ENCODE measurements at places on chromosomes 16 and 17.

GRCh38 chr16:12339686-12340085 is 363.2 kb downstream of the SNX29 start:
- no peak for DNase-seq

- no peak for DNase-seq
These were observed 54.1 kb upstream of the FASN start for GRCh38 chr17:82152114-82152513.

GRCh38 chr16:85420501-85421337 is 192.4 kb upstream of the GSE1 start:
- peak; percentile 65 for DNase-seq

GRCh38 chr17:29074488-29074887 is 31.5 kb downstream of the PIPOX start:
- no peak for DNase-seq

DNA sequence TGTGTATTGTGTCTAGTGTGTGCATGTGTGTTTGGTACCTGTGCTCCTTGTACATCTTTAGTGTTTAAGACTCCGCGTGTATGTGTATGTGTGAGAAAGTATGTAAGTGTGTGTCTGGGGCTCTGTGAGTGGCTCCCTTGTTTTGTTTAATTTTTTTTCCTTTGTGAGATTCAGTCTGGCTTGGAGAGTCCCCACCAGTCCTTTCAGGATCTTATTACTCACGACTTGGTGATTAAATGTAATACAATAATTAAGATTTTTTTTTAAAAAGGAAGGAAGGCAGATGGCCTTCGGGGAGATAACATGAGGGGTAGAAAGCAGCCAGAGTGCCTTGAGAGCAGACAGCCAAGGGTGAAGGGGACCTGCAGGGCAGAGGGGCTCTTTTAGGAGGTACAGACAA is 33.9 kb downstream of the FZD2 start:
- DNase-seq, result no peak

DNA sequence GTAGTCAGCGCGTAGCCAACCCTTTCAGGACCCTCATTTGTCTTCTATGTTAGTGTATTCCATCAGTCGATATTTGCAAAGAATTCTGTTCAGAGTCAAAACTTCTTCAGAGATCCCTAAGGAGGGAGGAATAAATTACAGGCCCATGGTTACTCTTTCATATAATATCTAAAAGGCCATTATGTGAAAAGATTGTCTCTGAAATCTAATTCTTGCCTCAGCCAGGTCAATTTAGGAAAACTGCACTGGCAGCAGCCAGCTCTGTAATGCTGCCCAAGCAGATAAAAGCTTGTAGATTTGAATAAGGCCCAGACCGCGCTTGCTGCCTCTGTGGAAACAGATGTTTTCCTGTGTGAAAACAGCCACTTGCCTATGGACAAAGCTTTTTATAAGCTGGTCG is 379.8 kb downstream of the CNTNAP4 start:
- no peak for DNase-seq

GRCh38 chr17:35001549-35001948 is 21.2 kb downstream of the LIG3 start:
- no peak for DNase-seq

- DNase-seq, result no peak
These were observed 26.5 kb downstream of the NKD1 start for GRCh38 chr16:50574745-50575136.

DNA sequence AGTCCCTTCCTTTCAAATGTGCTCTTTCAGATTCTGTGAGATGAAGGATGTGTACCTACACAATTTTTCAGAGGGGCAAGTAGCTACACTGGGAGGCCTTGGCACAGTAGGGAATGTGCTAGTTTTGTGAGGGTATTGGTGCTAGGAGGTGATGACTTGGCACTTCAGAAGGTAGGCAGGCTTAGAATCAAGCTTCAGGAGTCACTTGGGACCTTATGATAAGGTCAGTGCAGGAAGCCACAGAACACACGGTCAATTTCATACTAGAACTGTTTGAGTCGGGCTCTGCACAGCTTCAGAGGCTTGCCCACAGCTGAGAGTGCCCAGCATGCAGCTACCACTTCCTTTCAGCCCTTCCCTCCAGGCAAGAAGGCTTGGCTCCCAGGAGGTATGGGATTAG is 6.1 kb downstream of the CMTM1 start:
- no peak for DNase-seq

DNA sequence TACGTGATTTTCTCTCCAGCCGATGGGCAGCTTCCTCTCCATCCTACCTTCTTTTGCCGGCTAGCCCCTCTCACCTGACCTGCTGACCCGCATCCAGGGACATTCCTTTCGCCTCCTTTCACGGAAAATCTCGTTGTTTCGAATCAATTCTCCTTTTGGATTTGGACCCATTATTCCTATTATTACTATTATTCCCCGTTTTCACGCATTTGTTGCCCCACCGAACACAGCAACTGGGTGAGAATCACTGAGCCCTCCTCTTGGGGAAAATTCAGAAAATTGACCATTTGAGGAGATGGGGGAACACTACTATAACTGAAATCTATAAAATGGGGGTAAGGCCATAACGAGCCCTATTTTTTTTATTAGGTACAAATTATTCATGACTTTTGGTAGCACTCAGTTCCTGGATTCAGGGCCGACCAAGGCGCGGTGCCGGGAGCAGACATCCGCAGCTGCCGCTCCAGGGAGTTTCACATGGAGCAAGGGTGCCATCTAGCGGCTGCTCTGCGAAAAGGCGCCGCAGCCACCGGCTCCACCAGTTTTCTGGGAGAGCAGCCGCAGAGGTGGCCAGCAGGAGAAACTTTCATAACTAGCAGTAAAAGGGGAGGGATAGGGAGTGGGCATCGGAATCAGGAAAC is 3.3 kb upstream of the HOXB8 start:
- DNase-seq, result peak; percentile 76

DNA sequence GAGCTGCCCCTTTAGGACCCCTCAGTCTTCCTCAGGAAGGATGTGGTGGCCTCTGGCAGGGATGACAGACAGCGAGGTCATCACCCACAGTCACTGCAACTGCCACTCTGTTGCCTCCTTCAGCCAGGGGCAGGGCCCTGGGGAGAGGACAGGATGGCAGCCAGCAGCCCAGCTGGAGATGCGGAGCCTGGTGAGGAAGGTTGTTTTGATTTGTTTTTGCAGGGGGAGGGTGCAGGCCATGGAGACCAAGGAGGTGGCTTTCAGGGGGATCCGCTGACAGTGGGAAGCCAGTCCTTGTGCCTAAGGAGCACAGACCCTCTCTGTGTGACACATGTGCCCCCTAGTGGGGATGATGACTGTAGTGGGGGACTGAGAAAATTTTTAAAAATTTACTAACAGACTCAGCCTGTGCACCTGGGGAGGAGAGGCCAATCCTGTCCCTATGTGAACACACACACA is 7.4 kb downstream of the PRCD start:
- DNase-seq, result peak; percentile 50

DNA sequence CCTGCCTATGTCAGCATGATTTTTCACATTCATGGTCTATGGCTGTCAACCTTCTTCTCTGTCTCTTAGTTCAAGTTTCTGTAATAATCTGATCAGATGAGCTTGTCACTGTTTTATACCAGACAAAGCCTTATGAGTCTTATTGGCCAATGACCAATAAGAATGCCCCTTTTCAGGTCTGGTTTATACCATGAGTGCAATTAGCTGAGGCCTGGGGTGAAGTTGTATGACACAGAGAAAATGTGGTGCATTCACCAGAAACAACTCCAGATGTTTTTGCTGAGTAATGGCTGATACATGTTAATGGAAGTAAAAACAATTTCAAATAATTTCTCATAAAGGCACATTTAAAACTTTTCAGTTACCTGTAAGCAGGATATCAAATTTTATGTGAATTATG is 218.6 kb upstream of the CDH8 start:
- no peak for DNase-seq

DNA sequence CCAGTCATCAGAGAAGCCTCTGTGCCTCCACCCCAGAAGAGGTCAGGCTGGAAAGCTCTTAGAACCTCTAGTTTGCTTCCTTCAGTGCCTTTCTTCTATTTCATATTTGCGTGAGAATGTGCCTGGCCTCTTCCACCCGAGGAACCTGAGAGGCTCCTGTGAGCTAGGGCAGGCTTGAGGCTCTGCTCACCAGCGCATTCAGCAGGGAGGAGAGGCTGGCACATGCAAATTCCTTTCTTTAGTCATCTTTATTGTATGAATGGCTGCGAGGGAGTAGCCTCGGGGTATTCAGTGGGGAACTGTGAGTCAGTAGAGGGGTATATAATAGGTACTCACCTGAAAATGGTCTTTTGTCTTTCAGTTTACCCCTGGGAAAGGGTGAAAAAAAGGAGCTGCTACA is 268.3 kb downstream of the ABCC12 start:
- no peak for DNase-seq

- DNase-seq, result no peak
These were observed 10.2 kb upstream of the SEC14L1 start for GRCh38 chr17:77130525-77130924.

GRCh38 chr17:56514264-56514663 is 79.2 kb upstream of the NOG start:
- DNase-seq, result no peak

GRCh38 chr16:47504599-47504998 is 43.5 kb downstream of the PHKB start:
- no peak for DNase-seq

GRCh38 chr16:70534971-70535370 is 11.4 kb downstream of the SF3B3 start:
- no peak for DNase-seq

DNA sequence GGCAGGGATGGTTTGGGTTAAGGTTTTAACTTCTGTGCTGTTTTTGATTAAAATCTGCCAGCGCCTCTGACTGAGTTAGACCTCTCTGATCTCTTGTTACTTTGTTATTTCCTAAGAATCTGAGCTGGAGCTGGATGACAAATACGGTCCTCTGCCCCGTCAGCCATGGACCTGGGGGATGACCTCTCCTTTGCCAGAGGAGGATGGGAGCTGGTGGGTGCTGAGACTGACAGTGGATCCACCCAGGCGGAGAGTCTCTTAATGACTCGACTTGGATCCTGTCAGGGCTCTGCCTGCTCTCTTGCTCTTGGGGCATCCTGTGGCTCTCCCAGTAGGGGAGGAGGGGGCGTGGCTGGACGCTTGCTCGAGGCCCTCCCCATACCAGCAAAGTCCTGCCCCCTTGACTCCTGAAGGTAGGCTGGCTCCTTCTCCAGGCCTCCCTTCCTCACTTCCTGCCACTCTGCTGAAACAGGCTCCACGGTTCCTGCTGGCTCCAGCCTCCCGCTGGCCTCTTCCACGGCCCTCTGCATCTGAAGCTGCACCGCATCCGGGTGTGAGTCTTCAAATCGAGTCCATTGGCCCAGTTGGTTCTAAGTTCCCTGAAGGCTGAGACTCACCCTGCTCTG is 24.8 kb upstream of the MAP3K14 start:
- DNase-seq, result no peak

DNA sequence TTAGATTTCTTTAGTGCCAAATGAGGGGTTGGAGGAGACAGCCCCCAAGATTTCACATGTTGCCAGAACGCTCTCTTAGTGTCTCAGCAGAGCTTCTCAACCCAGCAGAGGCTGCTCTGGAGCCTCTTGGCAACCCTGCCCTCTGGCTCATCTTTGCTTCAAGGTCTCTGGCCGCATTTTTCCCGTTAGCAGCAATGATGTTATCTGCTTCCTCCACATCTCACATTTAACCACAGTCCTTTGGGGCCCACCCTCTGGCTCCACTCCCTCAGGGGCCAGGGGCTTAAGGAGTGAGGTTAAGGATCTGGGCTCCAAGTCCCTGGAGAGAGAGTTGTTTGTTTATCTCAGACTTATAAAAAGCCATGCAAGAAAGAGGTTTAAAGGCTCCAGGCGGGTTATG is 3.3 kb upstream of the XYLT1 start:
- no peak for DNase-seq

DNA sequence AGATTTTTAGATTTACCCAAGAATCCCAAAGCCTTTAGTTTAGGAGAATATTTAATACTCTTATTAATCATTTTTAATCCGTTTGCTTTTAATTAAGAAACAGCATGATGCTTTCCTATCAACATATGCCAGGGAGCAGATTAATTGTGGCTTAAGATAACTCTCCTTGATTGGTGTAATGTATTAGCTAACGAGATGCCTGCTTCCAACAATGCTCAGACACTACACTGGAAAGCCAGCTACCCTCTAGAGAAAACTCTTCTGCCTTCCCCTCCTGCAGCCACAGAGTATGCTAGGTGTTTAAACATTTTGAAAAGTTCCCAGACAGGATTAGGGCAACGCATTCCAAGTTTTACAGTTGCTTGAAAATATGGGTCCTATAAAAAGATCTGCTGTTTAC is 142.2 kb downstream of the AATF start:
- DNase-seq, result no peak

GRCh38 chr16:68319185-68319908 is 8.5 kb downstream of the PRMT7 start:
- DNase-seq, result no peak

DNA sequence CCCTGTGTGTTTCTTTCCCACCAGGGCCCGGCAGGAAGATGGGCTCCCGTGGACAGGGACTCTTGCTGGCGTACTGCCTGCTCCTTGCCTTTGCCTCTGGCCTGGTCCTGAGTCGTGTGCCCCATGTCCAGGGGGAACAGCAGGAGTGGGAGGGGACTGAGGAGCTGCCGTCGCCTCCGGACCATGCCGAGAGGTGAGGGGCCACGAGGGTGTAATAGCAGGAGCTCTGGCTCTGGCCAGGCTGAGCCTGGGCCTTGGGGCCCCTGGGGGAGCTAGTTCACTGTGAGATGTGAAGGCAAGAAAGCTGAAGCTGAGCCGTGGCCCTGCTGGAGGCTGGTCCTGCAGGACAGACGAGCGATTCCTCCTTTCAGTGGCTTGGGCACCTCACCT is 20.0 kb downstream of the C1QTNF1 start:
- no peak for DNase-seq

- DNase-seq, result no peak
These were observed 3.8 kb downstream of the ADAMTS18 start for GRCh38 chr16:77430787-77431585.

- DNase-seq, result peak; percentile 35
These were observed 10.7 kb downstream of the GNAO1 start for GRCh38 chr16:56202036-56202435.

DNA sequence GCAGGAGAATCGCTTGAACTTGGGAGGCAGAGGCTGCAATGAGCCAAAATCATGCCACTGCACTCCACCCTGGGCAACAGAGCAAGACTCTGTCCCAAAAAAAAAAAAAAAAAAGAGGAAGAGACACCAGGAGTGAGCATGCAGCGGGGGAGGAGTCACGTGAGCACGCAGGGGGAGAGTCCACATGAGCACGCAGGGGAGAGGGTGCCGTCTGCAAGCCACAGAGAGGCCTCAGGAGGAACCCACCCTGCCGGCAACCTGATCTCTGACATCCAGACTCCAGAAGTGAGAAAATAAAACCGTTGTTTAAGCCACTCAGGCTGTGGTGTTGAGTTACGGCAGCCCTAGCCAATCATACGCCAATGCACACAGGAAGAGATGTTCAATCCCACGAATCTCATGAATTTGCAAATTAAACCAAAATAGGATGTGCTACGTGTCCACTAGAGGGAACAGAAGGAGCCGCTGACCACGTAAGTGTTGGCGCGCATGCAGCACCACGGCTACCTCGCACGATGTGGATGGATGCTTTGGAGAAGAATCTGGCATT is 42.2 kb downstream of the CCDC57 start:
- no peak for DNase-seq

GRCh38 chr17:12613566-12613965 is 52.1 kb upstream of the MYOCD start:
- no peak for DNase-seq

Measured in activated CD4-positive, alpha-beta T cell treated with anti-CD3 and anti-CD28 coated beads for 4 hours (primary cell).